Stimulated activated CD8-positive, alpha-beta memory T cell treated with anti-CD3 and anti-CD28 coated beads, Interleukin-4, amount 100 ng/mL, for 1 hour (primary cell): ENCODE measurements at places on chromosomes 16 and 17.

DNA sequence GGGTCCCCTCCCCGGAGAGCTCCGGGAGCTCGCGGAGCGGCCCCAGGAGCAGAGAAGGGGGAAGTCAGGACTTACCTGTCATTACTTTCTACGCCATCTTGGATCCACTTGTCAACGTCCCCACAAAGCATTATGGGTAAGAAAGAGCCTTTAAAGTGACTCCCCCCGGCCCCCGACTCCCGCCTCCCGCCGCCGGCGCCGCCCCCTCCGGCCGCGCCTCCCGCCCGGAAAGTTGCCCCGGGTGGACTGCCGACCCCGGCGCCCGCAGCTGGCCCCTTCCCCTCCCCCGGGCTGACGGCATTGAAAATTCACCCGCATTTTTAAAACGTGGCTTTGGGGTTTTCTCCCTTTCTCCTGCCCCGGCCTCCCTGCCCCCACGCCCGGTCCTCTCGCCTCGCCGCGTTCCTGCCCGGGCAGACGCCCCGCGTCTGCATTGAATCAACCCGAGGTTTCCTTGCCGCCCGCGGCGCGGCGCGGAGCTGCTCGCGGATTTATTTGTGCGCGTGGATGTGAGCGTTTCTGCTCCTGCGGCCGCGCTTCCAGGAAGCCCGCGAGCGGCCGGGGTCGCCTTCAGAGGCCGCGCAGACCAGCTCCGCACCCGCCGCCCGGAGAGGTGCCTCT lies at the start of gene HELZ:
HELZ (minus strand) TSS at position 124 of the 621 bp plus-strand sequence. CDS start 26,392 bp downstream, outside the sequence.
- DNase-seq: peak; percentile 49

DNA sequence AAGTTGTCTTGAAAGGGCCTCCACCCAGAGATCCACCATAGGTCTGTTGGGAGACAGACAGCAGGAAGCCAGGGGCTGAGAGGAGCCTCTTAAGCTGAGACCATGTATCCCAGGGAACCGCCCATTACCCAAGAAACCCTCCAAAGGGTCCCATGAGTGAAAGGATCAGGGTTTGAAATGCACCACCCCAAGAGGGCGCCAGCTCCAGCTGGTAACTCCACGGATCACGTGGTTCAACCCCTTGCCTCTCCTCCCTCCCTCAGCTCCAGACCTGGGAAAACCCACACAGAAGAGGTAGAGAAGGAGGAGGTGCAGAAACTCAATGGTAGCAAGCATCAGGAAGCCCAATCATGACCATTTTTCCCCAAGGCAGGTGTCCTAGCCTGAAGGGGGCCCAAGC lies 148.7 kb downstream of the AIPL1 start:
- no peak for DNase-seq

DNA sequence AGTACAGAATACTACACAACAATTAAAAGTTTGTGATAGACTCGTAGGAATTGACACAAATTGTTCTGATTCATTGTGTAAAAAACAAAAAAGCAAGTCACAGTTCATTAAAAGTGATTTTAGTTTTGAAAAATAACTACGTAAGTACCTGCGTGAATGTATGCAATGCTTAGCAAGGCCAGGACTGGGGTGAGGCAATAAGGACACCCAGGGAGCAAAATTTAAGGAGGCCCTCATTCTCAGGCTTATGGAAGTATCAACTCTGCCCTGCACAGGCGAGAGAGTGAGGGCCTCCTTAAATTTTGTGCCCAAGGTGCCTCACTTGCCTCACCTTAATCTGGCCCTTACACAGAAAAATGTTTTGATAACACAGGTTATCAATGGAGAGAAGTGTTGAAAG lies 31.4 kb downstream of the NOG start:
- DNase-seq: no peak

DNA sequence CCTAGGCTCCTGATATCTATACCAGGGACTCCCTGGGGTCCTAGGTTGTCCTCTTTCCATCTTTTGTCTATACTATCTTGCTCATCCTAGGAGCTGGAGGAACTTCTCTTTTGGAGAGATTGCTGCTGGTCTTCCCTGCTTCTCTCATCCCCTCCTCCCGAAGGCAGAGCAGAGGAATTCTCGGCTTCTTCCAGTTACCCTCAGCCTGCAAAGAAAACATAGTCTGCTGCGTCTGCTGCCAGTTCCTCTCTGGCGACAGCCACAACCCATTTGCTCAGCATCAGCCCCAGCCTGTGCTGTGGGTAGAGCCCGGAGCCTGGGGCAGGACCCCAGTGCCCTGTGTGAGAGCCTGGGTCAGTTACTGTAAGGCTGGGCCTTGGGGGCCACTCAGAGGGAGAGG lies 21.5 kb upstream of the DYNLL2 start:
- no peak for DNase-seq

GRCh38 chr16:4663777-4664465 lies 29.4 kb upstream of the NUDT16L1 start:
- DNase-seq: no peak

- DNase-seq: no peak
These were observed 333.1 kb upstream of the GOT2 start for GRCh38 chr16:59067205-59067604.

DNA sequence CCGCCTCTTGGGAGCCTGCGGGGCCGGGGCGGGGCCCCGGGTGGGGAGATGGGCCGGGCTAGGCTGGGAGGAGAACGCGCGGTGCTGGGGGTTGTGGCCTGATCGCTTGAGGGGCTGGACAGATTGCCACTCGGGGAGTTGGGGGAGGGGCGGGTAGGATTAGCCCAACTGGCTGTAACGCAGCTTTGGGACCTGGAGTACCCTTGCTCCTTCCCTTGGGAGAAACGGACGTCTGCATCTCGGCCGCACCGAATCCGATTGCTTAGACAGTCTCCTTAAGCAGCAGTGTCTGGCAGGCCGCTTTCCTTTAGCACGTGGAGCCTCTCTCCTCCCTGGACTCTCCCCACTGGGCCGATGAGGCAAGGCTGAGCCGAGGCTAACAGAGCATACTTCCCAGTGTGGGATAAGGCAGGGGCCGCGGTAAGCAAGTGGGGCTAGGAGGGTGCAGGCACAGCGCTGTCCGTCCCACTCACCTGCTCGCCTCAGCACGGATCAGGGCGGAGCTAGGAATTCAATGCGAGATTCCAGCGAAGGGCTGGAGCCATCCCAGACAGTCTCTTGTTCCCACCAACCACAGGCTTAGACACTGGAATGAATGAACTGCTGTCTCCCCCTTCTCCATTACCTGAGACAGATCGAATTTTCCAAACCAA lies 540 bp upstream of the ACLY start:
- no peak for DNase-seq

DNA sequence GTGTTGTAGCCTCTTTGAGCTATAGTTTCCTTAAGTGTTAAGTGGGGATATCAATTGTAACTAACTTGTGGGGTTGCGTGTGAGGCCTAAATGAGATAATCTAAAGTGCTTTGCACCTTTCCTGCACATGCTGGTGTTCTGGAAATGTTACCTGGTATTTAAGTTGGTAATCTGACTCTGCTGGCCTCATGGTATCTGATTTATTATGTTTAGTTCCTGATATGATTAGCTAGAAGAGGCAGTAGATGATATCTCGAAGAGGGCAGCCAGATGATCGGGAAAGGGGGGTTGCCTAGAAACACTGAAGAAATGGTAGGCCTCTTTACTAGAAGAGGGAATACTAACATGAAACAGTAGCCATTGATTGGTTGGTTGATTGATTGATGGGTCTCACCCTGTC lies 65.4 kb upstream of the CLEC18A start:
- DNase-seq: no peak

- no peak for DNase-seq
These were observed 179.4 kb downstream of the COPRS start for GRCh38 chr17:31679667-31680066.

DNA sequence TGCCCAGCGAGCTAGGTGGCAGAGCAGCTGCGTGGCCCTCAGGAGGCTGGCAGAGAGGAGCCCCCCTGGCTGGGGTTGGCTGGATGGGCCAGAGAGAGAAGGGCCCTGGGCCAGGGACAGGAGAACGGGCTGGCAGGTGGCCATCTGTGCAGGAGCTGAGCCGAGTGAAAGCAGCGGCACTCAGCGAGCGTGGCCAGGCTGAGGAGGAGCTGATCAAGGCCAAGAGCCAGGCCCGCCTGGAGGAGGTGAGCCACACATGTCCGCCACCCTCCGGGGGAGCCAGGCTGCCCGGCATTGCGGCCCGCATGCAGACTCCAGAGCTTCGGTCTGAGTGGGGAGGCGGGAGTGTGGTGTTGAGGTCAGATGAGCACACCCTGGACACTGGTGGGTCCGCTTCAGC lies 2.1 kb upstream of the RAC3 start:
- DNase-seq: no peak

- no peak for DNase-seq
These were observed 43.4 kb downstream of the SOX9 start for GRCh38 chr17:72164158-72164739.

GRCh38 chr17:39208893-39209292 lies 8.8 kb downstream of the RPL19 start:
- DNase-seq: no peak

DNA sequence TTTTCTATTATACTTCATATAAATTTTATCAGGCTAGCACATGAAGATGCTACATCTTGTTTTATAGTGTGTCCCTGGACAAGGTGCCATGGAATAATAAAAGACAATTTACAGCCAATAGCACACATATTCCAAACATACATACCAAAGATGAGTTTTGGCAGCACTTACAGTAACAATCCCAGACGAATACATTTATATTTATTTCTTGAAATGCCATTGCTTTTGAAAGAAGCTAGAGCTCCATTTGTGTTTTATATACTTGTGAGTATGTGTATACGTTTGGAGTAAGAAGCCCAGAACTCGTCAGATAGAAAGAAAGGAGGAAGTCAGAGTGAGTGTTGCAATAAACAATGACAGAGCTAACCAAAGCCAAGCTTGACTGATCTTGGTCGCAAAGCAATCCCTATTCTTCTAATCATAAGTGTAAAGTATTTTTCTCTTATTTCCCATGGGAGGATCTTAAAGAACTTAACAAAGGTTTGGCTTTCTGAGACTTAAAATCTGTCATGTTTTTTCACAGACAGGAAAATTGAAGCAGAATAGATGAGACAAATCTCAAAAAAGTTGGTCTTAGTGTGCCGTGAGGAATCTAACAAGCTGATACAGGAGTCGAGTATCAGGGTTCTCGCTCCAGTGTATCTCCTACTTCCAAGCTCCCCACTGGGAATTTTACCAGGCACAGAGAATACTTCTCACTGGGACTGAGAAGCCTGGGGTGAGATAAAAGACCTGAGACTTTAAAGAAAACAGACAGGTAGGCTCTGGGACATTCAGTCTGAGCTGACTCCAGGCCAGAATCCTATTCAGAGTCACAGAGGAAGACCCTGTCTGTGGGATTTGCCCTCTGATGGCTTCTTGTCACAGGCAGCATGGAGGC lies 175.4 kb downstream of the AATF start:
- no peak for DNase-seq

DNA sequence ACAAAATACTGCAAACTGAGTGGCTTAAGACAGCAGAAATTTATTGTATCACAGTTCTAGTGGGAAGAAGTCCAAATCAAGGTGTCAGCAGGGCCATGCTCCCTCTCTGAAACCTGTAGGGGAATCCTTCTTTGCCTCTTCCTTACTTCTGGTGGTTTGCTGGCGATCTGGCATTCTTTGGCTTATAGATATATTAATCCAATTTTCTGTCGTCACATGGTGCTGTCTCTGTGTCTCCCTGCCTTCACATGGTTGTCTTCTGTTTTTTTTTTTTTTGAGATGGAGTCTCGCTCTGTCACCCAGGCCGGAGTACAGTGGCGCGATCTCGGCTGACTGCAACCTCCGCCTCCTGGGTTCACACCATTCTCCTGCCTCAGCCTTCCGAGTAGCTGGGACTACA lies 6.8 kb upstream of the AKAP1 start:
- DNase-seq: no peak

GRCh38 chr17:75514919-75515495 lies 330 bp downstream of the CASKIN2 start:
- DNase-seq: no peak

DNA sequence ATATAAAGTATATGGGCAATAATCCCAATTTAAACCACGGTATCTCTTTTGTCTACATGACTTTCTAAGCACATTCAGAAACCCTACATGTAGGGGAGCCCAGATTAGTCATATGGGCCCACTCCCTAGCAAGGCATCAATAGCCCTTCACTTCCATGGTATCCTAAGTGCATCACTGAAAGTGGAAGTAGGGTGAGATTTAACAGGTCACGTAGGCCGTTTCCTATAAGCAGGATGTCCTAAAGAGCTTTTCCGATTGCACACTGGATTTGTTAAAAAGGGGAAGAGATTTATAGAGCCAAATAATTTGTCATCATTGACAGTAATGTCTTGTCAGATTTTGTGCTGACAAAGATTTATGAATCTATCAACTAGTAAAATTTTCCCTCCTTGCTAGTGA lies 39.0 kb downstream of the CA4 start:
- no peak for DNase-seq

DNA sequence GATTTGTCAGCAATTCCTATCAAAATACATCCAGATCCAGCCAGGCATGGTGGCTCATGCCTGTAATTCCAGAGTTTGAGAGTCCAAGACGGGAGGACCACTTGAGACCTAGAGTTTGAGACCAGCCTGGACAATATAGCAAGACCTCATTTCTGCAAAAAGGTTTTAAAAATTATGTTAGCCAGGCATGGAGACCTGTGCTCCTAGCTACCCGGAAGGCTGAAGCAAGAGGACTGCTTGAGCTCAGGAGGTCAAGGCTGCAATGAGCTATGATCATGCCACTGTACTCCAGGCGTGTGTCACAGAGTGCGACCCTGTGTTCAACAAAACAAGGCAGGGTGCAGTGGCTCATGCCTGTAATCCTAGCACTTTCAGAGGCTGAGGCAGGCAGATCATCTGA lies 215.2 kb downstream of the CPPED1 start:
- DNase-seq: no peak

GRCh38 chr17:17523001-17523730 lies 27.0 kb upstream of the RASD1 start:
- DNase-seq: no peak

DNA sequence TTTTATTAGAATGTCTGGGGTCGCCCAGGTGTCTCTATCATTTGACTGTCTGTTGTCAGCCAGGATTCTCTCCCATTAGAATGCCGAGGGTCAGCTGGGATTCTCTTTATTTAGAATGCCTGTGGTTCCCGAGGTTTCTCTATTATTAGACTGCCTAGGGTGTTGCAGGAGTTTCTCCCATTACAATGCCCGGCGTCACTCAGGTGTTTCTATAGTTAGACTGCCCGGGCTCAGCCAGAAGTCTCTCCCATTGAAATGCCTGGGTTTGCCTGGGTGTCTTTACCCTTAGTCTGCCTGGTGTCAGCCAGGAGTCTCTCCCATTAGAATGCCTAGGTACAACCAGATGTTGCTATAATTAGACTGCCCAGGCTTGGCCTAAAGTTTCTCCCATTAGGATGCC lies 2252.0 kb downstream of the TP53TG3F start:
- no peak for DNase-seq

GRCh38 chr16:68479271-68479670 lies 31.0 kb upstream of the SMPD3 start:
- DNase-seq: no peak

DNA sequence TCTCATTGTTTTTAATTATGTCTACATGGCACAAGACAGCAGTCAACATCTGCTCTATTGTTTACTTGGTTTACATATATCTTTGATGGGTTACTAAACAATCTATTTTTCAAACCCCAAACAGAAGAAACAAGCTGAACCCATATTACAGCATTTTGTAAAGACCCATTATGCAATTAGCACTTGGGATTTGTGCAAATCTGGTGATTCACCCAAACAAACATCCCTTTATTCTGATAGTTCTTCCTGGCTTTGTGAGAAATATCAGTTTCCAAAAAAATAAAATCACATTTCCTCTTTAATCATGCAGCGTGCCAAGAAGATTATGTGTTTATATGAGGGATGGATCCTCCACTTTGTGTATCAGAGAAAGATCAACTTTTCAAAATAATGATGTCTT lies 16.8 kb upstream of the RBFOX1 start:
- no peak for DNase-seq
